ENCODE measurements at places on chromosomes 13 and 19.

DNA sequence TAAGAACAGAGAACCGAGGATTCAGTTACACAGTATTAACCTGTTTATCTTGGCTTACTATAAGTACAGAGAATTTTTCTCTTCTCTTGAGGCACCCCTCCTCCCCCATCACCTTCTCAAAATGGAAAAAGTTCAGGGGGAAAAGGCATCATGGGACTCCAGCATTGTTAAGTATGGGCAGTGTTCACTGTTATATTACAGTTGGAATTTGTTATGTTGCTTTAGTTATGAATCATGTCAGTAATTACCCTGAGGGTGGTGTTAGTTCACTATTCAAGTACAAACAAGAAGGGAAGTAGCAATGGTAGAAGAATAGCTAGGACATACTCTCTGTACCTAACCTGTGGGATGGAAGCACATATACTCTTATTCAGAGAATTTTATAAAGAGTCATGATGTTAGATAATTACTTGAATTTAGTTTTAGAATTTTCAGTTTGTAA lies 12.0 kb downstream of the LPAR6 start:
- peak; percentile 74 for DNase-seq

DNA sequence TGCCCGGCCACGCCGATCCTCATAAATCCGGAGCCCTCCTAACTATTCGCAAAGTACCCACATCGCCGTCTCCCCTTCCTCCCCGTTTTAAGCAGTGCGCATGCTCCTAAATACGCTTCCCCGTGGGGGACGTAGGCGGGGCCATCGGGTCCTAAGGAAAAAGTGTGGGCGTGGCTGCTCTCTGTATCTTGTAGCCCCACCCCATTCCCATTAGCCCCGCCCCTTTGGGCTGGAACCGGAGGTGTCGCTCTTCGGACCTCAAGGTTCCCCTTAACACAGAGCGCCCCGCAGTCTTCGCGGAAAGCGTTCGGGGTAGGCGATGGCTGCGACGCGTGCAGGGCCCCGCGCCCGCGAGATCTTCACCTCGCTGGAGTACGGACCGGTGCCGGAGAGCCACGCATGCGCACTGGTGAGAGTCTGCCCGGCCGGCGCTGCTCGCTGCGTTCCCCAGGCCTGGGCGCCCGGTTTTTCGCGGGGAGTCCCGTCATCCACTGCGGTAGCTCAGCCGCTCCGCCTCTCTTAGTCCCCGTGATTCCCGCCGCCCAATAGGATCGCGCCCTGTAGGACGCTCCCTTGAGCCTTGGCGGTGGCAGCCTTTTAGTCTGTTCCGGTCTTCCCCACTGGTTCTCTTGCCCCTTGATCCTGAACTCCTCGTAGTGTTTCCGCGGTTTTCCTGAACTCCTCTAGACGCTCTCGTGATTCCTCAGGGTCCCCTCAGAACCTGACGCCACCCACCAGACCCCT lies at the start of gene ALDH16A1:
TSS of gene ALDH16A1 (plus strand) at position 213 of the 744 bp plus-strand sequence. CDS start at position 320, 107 bp downstream.
- DNase-seq = peak; percentile 96

- no peak for DNase-seq
These were observed 22.2 kb downstream of the PPP2R1A start for GRCh38 chr19:52211926-52212571.

GRCh38 chr19:5615756-5616327 lies 6.7 kb downstream of the SAFB2 start:
- DNase-seq = no peak

GRCh38 chr19:3146677-3147100 lies 10.9 kb downstream of the GNA15 start:
- no peak for DNase-seq

DNA sequence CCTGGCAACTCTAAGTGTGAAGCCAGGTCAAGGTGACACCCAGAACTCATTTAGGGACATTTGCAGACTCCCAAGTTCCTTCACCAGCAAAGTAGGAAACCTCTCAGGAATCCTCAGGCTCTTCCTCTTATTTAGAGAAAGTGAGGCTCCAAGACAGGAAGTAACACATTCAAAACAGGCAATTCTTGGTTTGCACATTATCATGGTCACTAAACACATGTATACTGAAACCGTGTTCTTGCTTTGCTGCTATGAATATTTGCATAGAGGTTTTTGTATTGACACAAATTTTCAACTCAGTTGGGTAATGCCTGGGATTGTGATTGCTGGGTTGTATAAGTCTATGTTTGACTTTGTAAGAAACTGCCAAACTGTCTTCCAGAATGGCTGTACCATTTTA lies 13.2 kb upstream of the URI1 start:
- DNase-seq = no peak

DNA sequence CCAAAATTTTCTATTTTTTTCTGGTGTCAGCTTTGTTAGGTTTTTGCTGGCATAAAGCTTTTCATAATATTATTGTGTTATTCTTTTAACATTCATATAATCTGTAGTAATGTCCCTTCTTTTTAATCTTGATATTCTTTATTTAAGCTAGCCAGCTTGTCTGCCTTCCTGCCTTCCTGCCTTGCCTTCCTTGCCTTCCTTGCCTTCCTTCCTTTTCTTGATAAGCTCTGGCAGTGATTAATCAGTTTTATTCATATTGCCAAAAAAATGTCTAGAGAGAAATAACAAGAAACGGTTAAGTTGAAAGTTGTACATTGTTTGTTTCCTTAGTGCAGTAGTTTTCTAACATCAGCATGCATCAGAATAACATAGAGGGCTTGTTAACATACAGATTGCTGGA lies 257.5 kb downstream of the MAB21L1 start:
- no peak for DNase-seq

DNA sequence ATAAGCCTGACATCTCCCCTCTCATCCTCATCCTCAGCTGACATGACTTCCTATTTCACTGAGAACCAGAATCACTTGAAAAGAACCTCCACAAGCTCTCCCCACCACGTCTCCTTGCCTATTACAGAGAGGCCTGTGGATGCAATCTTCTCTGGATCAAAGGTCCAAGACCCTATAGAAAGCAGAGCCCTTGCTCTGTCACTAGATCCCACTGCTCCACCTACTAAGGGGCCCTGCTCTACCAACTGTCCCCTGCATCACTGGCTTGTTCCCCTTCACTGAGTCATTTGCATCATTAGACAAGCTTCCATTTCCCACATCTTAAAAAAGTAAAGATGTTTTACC lies 40.8 kb downstream of the RCBTB2 start:
- no peak for DNase-seq

DNA sequence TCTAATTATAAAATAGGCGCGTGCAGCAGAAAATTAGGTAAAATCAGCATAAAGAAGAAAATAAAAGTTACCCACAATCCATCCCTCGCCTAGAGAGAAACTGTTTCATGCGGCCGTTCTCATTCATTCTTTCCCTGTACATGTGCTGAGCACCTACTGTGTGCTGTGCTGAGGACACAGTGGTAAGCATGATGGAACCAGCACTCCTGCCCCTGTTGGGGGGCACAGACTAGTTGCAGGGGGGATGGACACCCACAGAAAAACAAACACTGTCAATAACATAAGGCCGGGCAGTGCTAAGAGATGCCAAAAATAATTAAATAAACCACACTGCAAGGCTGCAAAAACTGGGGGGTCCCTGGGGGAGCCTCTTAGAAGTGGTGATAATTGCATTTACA lies 43.3 kb downstream of the PTPRS start:
- DNase-seq = no peak

- DNase-seq = no peak
These were observed 16.8 kb downstream of the SAMD4B start for GRCh38 chr19:39359026-39359425.

- DNase-seq = no peak
These were observed 694.4 kb upstream of the SLITRK5 start for GRCh38 chr13:86976521-86977324.

DNA sequence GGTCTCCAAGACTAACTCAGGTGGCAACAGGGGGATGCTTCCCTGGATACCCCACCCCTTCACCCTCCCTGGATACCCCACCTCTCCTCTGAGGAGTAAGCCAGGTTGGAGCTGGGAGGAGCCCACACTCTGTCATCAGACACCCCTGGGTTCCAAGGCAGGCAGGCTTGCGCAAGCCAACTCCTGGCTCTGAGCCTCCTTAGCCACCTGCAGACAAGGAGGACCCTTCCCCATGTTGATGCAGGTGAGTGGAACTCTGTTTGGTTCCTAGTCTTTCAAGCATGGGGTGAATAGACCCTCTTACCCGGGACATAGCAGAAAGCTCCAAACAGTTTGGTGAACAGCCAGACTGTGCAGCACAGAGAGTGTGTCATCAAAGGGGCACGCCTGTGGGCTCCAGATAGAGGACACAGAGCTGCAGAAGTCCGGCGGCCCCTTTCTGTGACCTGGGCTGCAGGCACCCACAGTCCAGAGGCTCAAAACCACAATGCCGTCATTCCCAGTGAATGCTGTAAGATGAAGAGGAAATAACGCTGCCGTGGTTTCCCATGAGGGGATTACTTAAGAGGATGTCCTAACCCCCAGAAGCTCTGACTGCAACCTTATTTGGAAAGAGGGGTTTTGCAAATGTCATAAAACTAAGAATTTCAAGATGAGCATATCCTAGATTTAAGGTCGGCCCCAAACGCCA lies 12.1 kb upstream of the HAS1 start:
- DNase-seq = no peak

DNA sequence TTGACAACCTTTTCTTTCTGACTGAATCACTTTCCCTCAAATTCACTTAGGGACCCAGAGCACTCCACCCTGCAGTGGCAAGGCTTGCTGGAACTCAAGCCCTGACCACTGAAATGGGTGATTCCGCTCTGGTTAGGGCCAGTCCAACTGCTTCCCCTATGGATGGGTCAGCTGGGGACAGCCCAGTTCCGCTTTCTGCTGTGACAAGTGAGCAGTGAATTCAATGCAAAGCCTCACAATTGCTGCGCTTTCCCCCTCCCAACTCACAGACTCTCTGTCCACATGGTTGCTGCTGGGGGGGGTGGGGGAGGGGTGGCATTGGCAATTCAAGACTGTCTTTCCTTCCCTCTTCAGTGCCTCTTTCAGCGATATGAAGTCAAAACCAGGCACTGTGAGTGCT lies 18.7 kb downstream of the CD70 start:
- no peak for DNase-seq

- DNase-seq = no peak
These were observed 69.1 kb downstream of the RBM26 start for GRCh38 chr13:79336966-79337365.

GRCh38 chr13:76086729-76087128 lies 450.6 kb downstream of the LMO7 start:
- no peak for DNase-seq

DNA sequence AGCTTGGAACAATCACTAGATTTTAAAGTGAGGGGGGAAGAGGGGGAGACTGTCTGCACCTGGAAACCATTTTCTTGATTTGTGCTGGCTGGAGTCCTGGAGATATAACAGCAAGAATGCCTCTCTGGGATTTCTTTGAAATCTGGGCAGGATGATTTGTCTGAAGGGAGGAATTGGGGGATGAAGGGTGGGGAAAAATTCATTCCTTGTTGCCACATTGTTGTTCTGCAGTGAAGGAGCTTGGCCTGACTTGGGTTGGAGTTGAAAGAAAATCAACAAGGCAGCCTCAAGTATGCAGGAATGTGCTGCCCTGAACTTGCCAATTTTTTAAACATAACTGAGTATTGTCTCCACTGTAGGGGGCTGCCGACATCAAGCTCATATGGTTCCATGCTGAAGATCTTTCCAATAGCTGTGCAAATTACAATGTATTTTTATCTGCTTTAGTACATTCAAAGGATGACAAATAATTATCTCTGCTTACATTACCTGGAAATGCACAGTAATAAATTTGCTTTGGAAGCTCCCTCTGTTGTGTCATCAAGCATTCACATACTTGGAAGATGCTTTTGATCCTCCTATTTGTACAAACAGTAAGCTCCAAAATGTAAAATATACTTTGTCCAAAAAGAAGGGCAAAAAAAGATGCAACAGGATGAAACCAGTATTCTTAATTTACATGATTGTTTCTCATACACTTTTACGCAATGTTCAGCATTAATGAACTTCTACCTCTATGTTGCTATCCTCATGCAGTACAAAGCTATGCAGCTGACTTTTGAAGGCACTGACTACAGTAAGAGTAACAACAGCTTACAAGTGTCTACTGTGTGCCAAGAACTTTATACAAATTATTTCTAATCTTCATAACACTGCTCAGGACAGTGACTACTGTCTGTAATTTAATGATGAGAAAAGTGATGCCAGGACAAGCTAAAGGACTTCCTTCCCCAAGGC lies 627.9 kb upstream of the KLF12 start:
- no peak for DNase-seq

GRCh38 chr19:3125900-3126524 lies 9.8 kb upstream of the GNA15 start:
- no peak for DNase-seq

DNA sequence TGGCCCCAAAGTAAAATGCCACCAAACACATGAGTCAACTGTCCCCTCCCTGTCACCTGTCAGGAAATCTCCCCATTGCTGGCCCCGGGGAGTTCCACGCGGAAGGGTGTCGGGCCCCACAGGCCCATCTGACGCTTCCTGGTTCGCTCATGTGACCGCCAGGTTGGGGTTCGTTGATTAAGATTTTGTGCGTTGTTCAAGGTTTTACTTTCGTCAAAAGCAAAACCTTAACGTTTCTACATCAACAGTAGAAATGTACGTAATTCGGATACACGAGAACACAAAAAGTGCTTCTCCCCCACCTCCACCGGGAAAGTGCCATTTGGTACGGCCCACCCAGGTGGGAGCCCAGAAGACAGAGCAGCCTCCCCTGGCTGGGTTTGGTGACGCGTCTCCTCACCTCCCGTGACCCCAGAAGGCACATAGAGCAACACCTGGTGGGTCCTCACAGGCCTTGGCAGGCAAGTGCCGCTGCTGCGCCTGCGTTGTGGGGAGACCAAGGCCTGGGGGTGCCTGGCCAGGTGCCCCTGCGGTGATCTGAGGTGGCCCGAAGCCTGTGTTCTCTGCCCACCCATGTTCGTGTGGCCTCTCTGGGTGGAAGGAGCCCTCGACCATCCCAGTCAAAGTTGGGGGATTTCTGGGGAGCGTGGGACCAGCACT lies 161.6 kb downstream of the KDM4B start:
- no peak for DNase-seq

DNA sequence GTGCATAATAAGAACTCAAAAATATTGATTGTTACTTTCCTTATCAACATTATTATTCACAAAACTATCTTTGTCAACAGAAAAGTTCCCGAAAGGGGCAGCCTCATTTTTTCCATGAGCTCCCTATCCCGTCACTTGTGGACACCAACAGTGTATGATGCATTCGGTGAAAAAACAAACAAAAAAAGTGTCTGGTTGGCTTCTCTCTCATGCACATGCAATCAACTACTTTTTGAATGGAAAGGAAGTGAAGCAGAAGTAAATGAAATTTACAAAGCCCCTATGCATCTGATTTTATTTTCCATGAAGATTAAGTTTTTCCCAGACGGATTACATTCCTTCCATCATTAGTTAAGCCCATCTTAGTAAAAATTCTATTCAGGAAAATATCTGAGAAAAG lies 526.9 kb downstream of the RFC3 start:
- DNase-seq = no peak

GRCh38 chr19:7179917-7180306 lies 110.4 kb downstream of the ZNF557 start:
- DNase-seq = no peak

Data from amniotic stem cell (primary cell).